Osteoblast (primary cell): ENCODE measurements at places on chromosomes 3 and 15.

GRCh38 chr3:26621906-26622620, 509 bp upstream of the LRRC3B start:
- DNase-seq, result peak; percentile 88

- no peak for DNase-seq
Measured at GRCh38 chr3:114389156-114389555, 95.3 kb downstream of the TIGIT start.

- no peak for DNase-seq
Measured at GRCh38 chr3:128281056-128281455, 127.8 kb downstream of the EEFSEC start.

- DNase-seq, result no peak
Measured at GRCh38 chr3:60660026-60660425, 591.2 kb downstream of the FHIT start.

DNA sequence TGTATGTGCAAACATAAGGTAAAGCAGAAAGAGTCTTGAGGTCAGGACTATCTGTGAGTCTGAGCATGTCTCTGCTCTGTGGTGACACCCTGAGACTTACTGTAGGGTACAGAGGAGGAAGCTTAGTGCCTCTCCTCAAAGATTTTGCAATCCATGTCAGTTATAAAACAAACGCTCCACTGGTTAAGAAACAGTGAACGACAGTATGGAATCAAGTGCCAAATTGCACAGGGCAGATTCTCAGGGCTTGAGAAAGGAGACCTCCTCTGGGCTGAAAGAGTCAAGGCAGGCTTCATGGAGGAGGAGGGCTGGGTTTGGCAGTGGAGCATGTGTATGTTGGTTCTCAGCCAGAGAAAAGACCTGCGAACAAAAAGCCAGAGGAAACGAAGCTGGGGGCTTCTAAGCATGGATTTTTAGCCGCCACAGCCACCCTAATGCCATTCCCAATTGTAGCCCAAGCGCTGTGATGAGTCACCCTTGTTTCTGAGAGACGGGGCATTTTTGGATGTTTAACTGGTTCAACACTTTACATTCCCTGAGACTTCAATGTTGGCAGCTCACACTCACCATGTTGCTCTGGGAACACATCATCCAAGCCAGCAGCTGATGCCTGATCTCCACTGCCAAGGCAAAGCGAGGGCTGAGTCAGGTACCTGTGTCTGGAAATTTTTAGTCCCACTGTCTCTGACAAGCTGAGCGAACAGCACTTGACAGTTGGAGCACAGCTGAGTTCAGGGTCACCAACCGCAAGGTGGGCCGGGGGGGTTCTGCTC, 3.4 kb upstream of the DGKG start:
- DNase-seq, result peak; percentile 87

- no peak for DNase-seq
Measured at GRCh38 chr3:184811034-184811433, 932 bp upstream of the VPS8 start.

- no peak for DNase-seq
Measured at GRCh38 chr15:53454843-53455721, 304.4 kb downstream of the WDR72 start.

DNA sequence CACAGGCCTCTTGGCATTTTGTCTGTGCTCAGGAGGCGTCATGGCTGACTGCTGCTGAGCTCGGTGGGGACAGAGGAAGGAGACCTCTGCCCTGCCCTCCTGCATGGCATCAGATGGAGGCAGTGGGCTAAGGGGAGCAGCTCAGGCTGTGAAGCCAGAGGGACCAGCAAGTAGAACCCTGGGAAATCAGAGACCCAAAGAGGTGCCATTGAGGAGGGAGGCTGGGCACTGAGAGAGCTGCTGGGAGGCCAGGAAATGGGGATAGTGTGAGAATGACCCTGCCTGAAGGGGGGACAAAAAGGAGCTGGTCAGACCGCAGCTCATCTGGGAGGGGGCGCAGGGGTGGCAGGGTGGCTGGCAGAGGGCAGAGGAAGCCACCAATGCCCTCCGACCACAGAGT, 136.8 kb downstream of the FBLN2 start:
- DNase-seq, result peak; percentile 51

DNA sequence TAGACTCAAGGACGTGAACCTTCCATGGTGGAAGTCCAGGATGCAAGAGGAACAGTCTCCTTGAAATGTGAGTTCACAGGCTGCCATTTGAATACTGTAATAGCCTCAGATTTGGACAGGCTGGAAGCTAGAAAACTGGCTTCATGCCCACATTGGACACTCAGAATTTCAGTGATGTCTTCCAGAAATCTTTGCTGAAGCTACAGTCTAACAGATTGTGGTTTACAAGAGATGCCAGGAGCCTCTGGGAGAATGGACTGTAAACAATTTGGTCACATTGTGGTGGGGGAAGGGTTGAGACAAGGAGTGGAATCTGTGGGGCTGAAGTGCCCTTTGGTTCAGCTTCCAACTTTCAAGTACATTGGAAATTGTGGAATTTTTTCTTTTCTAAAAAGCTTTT, 252.0 kb upstream of the PROK2 start:
- no peak for DNase-seq

- DNase-seq, result no peak
Measured at GRCh38 chr15:41968701-41969100, 3.7 kb downstream of the EHD4 start.

DNA sequence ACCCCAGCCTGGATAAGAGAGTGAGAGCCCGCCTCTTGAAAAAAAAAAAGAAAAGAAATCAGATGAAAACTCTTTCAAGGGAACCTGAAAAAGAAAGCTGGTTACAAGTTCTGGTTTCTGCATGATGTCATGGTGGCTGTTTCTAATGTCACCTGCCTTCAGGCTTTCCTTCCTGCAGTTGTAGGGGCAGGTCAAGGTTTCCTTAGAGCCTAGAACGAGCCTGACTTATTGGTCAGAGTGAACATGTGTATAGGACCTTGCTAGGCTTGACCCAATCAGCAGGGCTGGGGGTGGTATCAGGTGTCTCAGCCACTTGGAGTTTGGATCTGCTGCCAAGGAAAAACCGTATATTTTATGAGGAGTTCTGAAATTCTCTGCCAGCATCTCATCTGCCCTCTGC, 3.8 kb downstream of the IVD start:
- peak; percentile 44 for DNase-seq

DNA sequence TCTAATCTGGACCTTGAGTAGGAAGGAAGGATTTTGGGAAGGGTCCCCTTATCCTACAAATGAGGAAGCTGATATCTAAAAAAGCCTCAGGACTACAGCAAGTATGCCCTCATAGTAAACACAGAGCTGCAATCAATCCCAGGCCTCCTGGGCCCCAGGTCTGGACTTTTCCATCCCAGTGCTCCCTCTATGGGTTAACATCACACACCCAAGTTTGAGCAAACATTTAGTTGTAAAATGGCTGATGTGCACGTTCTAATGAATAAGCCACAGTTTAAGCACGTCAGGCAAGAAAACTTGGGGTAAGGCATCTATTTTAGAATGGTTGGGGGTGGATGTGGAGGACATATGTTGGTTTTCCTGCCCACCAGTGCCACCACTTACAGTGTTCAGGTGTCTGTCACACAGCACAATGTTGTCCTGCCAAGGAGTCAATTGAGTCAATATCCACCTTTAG, 44.3 kb upstream of the UBE2E1 start:
- DNase-seq, result peak; percentile 86

- no peak for DNase-seq
Measured at GRCh38 chr3:182028081-182028480, 316.4 kb downstream of the SOX2 start.

DNA sequence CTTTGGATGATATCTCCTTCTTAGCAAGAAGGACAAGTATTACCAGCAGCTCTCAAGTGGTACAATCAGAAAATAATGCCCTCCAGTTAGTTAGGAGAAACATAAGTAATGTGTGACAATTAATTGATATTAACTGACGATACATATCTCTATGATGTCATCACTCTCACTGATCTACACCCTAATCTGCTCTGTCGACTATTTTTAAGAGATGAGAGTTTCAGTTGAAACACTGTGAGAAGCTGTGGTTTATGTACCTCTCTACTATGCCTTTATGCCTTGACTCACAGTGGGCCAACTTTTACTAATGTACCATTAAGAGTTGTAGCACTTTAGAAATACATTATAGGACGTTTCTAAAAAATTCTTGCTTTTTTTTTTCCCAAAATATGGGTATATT, 8.6 kb downstream of the CEP152 start:
- DNase-seq, result no peak

DNA sequence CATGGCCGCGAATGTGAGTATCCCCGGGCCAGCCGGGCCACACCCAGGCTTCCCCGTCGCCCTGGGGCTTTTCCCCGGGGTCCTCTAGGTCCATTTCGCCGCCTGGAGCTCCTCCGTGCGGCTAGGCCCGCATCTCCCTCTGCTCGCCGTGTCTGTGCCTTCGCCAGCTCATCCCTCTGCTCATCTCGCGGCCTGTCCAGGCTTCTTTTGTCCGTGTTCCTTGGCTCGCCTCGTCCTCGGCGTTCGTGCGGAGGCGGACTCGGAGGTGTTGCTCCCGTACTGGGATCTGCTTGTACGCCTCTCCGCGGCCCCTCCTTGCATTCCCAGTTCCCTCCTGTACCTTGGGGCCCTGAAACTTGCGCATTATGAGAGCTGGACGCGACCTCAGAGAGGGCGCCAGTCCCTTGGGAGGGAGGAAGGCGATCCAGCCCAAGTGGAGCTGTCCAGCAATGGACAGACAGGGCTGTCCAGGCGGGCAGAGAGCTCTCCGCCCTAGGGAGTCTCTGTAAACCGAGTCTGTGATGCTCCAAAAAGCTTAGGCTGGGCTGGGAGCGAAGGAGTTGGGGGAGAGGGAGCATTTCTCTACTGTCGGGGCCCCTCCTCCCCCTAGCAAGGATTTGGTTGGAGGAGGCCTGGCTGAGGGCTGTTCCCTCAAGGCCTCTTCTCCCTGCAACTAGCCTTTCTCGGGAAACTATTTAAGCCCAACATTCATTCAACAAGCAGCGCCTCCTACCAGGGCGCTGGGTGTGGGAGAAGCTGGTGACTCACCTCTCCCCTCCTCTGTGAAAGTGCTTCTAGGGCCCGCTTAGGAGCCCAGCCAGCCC, 553 bp downstream of the TMEM43 start:
- DNase-seq, result peak; percentile 96

GRCh38 chr3:20353286-20353685, 167.3 kb upstream of the SGO1 start:
- DNase-seq, result no peak

DNA sequence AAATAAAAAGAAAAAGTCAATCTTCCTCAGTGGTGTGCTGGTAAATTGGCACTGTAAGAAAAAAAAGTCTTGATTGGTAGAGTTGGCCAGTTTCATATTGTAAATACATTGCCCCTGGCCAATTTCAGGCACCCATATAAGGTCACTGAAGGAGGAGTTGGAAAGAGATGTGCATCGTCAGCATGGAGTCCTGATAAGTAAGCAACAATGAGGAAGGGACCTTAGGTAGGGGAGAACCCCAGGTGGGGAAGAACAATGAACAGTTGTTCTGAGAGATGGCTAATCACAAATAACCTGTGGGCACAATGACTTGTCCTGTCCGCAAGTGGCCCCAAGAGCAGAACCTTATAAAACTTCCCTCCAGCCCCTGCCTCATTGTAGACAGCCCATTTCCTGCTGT, 8.6 kb upstream of the CYP8B1 start:
- DNase-seq, result no peak

- DNase-seq, result no peak
Measured at GRCh38 chr3:60282866-60283265, 968.4 kb downstream of the FHIT start.

GRCh38 chr3:161800985-161801559, 304.5 kb downstream of the OTOL1 start:
- DNase-seq, result no peak

DNA sequence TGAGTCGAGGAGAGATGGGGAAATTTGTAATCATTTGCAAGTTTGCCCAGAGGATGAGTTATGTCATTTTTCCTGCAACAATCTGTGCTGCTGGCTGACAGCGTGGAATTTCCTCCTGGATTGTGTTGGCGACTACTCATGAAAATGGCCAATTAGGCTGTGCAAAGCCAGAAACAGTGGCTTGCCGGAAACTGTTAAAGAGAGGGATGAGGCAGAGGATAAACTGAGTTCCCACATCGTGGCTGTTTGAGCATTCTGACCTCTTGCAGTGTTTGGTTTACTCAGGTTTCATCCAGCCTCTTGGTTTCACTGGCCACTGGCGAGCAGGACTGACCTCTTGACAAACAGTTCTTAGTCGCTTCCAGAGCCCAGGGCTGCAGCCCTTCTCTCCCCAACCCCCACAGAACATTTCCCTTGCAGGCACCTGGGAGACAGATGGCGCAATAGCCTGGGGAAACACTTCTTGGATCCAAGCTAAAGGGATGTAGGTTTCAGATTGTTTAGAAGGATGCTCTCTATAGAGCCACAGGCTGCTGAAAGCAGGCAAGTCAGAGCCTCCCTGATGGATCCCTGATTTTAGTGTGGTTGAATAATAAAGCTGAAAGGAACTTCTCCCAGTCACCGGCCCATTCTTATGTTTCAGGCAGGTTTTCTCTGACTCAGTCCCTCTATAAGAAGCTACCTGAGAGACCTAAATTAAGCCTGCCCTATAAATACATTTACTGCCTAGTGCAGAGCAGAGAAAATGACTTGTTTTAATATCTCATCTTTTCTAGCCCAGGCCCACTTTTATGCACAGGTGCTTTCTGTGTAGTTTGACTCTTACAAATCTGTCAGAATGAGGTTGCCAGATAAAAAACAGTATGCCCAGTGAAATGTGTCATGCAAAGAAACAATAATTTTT, 92.8 kb upstream of the UBE2E1 start:
- peak; percentile 47 for DNase-seq

DNA sequence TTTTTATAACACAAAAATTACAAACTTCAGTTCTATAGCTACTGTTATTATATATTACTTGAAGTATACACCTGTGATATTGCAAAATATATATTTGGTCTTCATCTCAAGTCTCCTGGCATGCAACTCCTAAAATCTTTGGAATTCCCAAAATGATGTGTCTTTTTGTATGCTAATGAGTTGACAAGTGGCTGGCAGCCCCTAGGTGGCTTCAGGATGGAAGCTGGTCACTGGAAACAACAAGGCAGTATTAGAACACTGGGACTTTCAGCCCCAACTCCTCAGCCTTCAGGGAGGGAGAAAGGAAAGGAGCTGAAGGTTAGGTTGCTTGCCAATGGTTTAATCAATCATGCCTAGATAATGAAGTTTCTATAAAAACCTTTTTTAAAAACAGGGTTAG, 112.0 kb downstream of the SCAPER start:
- DNase-seq, result no peak

GRCh38 chr15:48930735-48931134, 33.0 kb downstream of the SHC4 start:
- no peak for DNase-seq

DNA sequence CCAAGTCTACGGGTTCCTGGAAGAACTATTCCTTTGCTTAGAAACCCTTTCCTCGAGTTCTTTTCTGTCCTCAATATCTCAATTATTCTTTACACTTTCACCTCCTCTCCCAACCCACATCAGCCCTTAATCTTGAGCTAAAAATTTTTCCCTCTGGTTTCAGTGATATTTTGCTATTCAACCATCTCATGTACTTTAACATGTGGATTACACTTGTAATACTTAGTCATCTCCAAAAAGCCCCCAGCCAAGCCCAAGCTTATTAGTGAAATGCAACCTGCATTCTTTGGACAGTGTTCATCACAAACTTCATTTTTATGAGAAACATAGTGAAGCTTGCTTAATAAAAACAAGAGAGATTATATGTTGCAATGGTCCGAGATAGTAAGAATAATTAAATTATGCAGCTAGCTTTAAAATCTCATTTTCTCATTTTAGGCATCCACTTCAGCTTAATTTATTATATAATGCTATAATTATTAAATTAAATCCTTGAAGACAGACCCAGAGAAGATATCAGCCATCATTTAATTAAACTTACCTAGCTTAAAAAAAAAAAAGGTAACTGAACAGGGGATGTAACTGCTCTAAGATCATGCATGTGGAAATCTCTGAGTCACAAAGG, 534.5 kb upstream of the TBL1XR1 start:
- DNase-seq, result no peak
